ENCODE measurements at places on chromosomes 2 and 18.

DNA sequence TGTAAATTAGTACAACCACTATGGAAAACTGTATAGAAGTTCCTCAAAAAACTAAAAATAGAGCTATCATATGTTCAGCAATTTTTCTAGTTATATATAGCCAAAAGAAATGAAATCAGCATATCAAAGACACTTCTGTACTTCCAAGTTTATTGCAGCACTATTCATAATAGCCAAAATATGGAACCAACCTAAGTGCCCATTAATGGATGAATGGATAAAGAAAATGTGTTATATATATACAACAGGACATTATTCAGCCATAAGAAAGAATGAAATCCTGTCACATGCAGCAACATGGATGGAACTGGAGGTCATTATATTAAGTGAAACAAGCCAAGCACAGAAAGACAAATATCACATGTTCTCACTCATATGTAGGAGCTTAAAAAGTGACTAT lies 112.6 kb downstream of the MDH1 start:
- DNase-seq: no peak

DNA sequence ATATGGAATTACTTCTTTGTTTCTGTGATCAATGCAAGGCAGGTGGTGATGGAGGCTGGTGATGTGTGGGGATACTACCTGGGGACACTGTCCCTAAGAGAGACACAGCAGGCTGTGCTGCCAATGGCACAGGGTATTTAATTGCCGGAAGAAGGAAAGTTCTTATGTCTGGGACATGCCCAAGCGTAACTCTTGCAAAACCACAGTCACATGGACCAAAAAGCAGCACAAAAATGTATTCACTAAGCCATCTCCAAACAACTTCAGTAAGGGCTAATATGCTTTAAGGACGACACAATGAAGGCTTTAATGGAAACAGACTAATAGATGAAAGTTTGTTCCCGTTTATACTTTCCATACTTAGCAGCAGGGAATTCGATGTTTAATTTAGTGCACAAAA lies 49.7 kb upstream of the AP1S3 start:
- peak; percentile 48 for DNase-seq

DNA sequence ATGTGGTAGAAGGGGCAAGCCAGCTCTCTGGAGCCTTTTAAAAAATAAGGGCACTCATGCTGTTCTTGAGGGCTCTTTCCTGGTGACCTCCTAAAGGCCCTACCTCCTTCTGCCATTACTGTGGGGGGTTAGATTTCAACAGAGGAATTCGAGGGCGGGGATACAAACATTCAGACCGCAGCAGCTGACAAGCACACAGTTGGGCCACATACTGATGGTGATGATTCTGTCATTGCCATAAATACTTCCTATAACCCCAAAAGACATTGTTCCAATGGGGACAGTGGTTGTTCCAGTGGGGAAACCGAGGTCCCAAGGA lies 67.0 kb downstream of the TSHZ1 start:
- no peak for DNase-seq

- DNase-seq: no peak
Observed at GRCh38 chr2:53053937-53054336, 713.7 kb upstream of the CHAC2 start.

GRCh38 chr18:29104671-29105070 lies 927.7 kb upstream of the CDH2 start:
- DNase-seq: no peak

DNA sequence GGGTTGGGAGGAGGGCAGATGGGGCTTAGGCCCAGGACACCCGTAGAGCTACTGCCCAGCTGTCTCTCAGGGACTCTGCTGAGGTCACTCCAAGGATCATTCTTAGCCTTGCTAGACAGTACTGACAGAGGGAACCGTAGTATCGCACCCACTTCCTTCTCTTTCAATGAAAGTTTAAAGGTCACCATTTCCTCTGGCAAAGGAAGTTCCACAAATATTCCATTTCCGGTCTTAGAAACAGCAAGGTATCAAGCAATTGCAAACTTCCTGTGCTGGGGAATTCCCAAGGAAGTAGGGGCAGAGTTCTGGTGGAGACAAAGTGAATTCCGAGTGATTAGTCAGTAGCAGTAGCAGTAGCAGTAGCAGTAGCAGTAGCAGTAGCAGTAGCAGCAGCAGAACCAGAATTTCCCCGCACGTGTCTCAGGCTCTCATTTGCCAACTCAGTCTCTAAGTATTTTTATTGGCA lies 24.7 kb downstream of the IL1B start:
- peak; percentile 92 for DNase-seq

GRCh38 chr2:3480352-3481010 lies 38.9 kb downstream of the ADI1 start:
- no peak for DNase-seq

DNA sequence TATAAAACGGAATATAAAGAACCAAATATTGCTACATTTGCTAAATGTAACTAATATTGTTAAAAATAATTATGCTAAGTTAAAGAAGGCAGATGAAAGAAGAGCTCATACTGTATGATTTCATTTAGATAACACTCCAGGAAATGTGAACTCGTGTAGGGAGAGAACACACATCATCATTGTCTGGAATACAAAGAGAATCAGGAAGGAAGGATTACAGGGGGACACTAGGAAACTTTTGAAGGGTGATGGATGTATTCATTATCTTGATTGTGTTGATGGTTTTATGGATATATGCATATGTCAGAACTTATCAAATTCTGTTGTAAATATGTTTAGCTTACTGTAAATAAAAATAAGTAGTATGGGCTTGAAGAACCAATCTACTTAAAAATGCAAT lies 104.1 kb upstream of the TRIB2 start:
- DNase-seq: no peak

GRCh38 chr18:63686871-63687270 lies 15.9 kb upstream of the SERPINB11 start:
- DNase-seq: no peak

DNA sequence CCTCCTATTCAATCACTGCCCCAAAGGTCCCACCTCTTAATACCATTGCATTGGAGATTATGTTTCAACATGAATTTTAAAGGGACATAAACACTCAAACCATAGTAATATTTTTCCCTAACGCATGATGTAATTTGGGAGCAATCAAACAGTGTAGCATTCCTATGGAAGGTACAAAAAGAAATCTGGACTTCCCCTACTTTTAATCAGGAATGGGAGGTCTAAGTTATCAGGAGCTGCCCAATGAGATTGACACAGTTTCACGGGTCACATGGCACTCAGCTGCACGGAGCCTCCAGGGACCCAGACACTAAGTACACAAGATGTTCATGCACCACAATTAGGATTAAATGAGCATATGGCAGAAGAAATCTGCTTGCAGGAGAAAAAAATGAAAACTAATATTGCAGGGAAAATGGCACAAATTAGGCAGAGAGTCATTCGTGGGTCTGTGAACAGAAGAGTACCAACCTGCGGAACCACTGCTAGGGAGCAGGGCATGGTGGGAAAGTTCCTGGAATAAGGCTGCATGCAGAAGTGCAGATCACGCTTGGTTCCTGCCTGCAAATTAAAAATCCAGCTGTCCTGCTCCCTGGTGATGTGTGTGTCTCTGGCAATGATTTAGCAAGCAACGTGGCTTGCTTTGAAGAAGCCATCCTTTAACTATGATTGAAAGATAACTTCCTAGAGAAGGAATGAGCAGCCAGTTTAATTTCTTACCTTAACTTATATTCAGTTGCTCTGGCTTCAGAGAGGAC lies 326.6 kb upstream of the ID2 start:
- DNase-seq: no peak

GRCh38 chr18:50158866-50159653 lies 35.9 kb downstream of the MYO5B start:
- no peak for DNase-seq

- peak; percentile 37 for DNase-seq
Observed at GRCh38 chr2:18988631-18989232, 369.7 kb downstream of the OSR1 start.

- no peak for DNase-seq
Observed at GRCh38 chr2:24360963-24361330, 611 bp upstream of the ITSN2 start.

GRCh38 chr2:206432193-206433082 lies 10.9 kb upstream of the ADAM23 start:
- DNase-seq: no peak

- no peak for DNase-seq
Observed at GRCh38 chr2:161436411-161436810, 20.3 kb downstream of the TBR1 start.

GRCh38 chr2:200435379-200435778 lies 74.5 kb downstream of the KCTD18 start:
- DNase-seq: peak; percentile 26

GRCh38 chr2:240136671-240137292 lies 677 bp upstream of the COPS9 start:
- DNase-seq: no peak

GRCh38 chr2:240602266-240603050 lies 15.9 kb downstream of the CAPN10 start:
- no peak for DNase-seq

GRCh38 chr2:96869281-96869821 lies 529 bp downstream of the SEMA4C start:
- DNase-seq: peak; percentile 83

DNA sequence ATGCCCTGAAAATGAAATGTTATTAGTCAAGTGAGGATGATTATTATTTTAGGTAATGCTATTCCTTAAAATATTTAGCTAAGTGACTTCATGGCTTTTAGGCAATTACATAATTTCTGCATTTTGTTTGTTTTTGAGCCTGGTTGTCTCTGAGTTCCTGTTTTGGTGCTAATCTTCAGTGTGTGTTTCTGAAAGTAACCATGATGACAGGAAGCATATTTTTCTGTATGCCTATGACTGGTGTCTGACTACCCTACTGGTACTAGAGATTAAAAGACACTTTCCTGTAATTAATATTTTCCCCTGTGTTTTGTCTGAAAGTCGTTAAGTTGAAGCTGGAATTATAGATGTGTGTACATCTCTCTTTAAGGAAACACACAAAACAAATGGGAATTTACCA lies 295.0 kb upstream of the SPRED2 start:
- no peak for DNase-seq

GRCh38 chr18:23943903-23944624 lies 70.5 kb upstream of the TTC39C start:
- DNase-seq: peak; percentile 64

DNA sequence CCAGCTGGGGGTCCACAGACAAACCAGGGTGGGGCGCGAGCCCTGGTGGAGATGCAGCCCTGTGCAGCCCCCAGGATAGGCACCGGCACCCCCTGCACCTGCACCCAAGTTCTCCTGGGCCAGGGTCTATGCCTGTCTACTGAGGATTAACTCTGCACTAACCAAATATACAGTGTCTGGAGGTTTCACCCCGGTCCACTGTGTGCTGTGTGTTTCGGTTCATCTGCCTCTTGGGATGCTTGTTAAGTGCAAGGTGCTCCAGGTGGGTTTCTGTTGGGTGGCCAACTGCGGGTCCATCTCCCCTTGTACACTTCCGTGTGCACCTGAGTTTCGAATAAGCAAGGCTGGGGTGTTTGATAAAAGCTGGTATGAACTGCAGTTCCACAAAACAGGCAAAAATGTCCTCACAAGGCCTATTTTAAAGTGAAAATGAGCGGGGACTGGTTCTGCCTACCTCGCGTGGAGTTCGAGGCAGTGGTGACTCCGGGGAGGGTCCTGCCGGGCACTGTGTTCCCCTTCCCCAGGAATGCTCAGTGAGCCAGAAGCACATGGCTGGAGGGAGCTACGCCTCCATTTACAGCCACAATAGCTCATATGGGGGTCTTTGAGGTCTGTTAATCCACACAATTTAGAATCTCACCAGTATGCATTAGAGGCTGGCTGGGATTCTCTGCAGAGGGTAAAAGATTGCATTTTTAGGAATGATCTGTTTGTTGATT lies 70.7 kb downstream of the EDAR start:
- no peak for DNase-seq

GRCh38 chr2:121008975-121009374 lies 273.3 kb downstream of the GLI2 start:
- no peak for DNase-seq

GRCh38 chr2:601806-602455 lies 75.3 kb downstream of the TMEM18 start:
- DNase-seq: no peak

DNA sequence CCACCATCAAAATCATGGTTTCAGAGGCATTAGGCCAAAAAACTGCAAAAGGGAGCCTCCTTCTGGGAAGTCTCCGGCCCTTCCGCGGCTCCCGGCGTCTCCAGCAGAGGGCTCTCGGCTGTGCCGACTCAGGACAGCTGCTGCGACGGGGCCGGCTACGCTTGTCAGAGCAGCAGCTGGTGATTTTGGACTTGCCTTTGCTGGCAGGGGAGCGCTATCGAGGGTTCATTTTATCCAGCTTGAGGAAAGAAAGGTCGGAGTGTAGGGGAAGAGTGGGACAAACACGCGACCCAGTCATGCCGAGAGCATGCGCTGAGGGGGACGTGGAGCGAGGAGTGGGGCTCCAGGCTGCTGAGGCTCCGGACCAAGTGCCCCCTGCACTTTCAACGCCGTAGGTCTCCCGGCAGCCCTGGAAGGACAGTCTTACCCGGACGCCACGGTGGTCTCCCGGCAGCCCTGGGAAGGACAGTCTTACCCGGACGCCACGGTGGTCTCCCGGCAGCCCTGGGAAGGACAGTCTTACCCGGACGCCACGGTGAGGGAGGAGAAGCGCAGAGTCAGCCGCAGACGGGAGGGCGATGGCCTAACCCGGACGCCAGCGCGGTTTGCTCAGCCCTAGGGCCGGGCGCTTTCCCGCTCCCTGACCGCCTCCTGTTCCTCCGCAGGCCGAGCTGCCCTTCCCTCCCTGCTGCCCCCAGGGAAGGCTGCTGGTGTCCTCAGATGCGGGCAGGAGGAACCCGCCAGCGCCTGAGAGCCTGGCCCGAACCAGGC lies 21.7 kb downstream of the DDX18 start:
- peak; percentile 76 for DNase-seq

DNA sequence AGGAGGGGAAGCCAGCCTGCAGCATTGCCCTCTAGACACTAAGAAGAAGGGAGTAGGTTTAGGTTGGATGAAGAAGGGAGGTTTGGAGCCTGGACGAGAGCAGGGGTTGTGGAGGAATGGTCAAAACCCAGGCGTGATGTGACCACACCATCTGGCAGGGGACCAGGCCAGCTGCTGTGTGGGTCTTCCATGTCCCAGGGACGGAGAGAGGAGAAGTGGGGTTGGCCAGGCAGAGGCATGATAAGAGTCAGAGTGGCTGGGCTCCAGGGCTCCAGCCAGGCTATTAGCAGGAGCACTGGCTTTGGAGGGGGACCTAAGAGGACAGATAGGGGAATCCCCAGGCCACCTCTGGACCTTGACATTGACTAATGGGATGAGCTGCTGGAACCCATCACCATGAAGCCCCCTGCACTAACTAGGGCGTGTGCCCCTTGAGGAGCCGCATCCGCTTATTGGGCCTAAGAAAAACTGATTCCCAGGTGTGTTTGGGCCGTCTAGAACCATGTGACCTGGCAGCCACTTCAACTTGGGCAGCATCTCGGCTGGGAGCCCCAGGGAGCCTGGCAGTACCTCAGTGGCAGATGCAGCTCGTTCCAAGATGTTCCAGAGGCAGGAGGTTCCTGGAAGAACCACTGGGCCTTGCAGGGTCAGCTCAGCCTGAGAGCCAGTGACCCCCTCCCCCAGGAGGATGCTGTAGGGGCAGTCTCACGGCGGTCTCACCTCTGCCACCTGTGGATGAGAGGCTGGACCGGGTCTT lies 235.1 kb downstream of the AGAP1 start:
- DNase-seq: no peak

DNA sequence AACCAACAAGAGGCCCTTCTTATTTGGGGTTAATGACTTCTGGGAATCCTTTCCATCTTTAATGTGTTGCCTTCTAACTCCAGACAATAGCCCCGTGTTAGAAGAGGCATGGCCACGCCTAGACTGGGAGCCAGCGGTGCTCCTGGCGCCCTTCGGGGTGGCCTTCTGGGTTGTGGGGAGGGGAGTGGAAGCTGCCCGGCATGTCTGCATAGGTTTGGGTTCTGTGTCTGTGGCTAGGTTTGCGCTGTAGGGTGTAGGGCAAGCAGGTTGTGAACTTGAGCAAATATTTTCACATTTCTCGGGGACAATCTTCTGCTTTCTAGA lies 40.4 kb downstream of the CELF4 start:
- DNase-seq: no peak
